ENCODE measurements at places on chromosomes 13 and 19.

DNA sequence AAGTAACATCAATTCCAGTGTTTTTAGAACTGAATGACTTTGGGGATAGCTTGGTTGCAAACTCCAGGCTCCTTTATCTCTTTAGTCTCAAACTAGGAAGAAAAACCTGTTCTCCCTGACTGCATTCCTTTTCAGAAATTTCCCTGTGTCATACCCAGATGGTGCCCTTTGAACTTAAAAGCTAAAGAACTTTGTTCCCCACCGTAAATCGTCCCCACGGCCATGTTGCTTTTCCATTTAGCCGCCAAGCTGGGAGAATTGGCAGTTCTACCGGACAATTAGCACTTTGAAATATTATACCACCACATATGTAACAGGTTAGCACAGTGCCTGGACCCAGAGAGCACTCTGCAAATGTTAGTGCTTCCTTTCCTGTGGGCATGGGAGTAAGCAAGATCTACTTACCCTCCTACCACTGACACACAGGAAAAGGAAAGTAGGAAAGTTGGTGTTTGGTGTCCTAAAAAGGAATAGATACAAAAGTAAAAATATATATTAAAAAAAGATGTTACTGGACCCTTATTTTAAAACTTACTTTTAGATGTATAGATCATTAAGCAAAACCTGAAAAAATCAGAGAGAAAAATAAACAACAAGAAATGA lies 191.9 kb upstream of the MIR17HG start:
- DNase-seq: no peak

- DNase-seq: no peak
Measured at GRCh38 chr19:1416014-1416841, 8.8 kb downstream of the DAZAP1 start.

- DNase-seq: no peak
Measured at GRCh38 chr13:25112695-25113255, 16.8 kb downstream of the PABPC3 start.

DNA sequence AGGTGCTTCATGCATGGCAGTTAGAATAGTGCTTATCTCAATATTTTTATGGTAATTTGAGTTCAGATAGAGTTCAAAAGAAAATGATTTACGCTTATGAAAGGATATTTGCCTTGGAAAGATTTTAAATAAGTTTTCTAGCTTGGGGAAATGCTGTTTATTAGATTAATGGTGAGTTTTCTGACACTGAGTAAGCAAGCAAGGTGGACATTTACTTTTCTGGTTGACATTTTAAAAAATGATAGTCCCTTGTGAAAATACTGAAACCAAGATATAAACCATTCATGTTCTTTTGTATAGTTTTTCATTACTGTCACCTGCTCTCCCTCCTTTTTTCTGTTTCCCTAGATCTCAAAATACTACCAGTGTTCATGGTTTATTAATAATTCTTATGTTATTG lies 1034.8 kb upstream of the SPRY2 start:
- no peak for DNase-seq

GRCh38 chr13:41178040-41178439 lies 16.3 kb downstream of the KBTBD7 start:
- no peak for DNase-seq

DNA sequence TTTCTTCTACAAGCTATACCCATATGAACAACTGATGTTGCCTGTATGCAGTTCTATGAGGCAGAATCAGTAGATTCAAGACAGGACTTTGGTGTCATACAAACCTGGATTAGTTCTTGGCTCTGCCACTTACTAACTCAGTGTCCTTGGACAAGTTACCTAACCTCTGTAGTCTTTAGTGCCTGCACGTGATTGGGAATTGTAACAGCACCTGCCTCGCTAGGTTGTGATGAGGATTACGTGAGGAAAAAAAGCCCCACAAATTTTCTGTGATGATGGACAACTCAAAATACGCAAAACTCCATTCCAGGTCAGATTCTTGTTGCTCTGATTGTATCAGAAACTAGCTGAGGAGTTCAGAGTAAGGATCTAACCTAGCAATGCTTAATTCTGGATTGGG lies 89.3 kb downstream of the LRCH1 start:
- no peak for DNase-seq

GRCh38 chr13:69720278-69720983 lies 387.2 kb upstream of the ATXN8OS start:
- no peak for DNase-seq

DNA sequence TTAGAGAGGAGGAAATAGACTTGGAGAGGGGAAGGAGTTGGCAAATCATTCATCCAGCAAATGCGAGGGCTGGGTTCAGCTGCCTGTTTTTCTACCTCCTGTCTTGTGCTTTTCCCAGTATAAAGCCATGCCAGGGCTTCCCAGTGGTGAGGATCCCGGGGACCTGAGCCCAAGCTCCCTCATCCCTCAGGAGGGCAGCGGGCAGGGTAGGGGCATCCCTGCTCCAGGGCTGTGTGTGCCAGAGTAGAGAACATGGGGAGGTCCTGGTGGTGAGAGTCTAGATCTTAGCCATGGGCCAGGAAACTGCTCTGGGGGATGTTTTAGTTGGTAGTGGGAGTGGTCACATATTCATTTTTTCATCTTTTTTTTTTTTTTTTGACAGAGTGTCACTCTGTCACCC lies 43.6 kb downstream of the GPR12 start:
- DNase-seq: no peak

GRCh38 chr13:91813253-91813652 lies 414.8 kb downstream of the GPC5 start:
- no peak for DNase-seq

DNA sequence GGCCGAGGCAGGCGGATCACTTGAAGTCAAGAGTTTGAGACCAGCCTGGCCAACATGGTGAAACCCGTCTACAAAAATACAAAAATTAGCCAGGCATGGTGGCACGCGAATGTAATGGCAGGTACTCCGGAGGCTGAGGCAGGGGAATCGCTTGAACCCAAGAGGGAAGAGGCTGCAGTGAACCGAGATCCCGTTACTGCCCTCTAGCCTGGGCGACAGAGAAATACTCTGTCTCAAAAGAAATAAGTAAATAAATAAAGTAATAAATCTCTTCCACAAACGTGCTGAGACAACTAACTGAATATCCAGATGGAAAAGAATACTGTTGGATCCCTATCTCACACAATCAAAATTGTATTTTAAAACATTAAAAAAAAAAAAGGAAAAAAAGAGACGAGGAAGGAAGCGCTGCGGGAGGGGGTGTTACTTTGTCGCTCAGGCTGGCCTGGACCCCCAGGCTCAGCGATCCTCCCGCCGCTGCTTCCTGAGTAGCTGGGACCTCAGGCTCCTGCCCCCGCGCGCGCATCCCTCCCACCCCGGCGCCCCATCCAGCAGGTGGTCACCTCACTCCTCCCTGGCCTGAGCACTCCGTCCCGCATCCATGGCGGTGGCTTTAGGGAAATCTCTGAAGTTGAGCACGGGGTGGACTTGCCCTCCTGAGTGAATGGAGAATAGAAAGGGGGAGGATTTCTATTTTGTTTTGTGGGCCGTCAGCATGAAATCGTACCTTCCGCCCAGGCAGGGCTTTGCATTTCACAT lies 628 bp upstream of the ZNF813 start:
- DNase-seq: no peak

GRCh38 chr13:112715210-112715609 lies 25.4 kb downstream of the ATP11A start:
- no peak for DNase-seq

DNA sequence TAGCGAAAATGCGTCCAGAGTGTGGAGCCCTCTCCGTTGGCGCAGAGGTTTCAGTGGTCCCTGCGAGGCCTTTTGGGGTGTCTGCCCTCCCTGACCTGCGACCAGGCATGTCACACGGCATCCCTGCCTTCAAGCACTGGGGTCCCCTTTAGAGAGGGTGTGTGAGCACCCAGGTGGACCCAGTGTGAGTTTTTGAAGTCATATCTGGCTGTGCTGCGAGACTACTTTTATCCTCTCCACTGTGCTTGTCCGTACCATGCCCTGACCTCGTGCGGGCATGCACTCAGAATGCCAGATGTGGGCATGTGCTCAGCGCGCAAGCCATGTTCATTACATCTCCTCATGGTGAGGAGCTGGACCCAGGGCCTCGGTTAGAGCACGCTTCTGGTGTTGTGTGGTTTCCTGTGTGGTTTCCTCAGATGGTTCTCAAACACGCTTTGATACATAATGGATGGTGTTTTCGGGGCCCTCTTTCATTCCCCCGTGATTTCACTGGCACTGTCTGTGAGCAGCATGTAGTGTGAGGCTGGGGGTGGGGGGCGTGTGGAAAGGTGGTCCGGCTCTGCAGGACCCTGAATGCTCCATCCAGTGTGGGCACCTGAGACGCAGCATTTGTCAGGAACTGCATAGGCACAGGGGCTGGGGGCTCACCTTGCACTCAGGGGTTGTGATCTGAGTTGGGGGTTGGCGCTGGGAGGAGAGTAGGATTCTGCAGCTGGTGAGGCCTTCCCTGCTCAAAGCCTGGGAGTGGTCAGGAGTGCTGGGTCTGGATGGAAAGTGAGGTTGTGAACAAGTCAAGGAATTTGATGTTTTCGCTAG lies 2.3 kb downstream of the TFDP1 start:
- DNase-seq: peak; percentile 48

- no peak for DNase-seq
Measured at GRCh38 chr19:9183000-9183399, 4.2 kb downstream of the OR7D2 start.

GRCh38 chr13:40283666-40284065 lies 382.8 kb downstream of the FOXO1 start:
- no peak for DNase-seq

DNA sequence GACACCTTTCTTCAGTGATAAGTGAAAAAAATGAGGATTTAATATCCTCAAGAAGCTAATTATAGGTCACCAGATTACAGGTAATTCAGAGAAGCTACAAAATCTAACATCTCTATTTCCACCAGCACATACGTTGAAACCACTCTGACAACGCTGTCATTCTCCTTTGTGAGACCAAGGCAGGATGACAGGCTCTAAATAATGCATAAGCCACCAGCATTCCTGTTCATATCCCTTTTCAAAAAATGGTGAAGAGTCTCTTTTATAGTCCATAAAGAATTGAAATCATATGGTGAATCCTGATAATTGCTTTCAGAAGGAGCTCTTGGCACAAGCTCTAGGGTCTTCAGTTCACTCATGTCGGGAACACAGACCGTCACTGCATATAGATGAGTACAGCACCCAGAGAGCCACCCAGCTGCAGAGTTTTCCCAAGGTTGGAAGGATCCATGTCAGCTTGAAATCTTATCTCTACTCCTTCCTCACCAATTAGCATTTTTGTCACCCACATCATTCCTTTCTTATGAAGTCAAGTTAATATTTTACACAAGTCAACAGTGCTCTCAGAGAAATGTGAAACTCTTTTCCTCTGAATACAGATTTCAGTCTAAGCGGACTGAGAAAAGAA lies 431.4 kb downstream of the TBC1D4 start:
- no peak for DNase-seq

DNA sequence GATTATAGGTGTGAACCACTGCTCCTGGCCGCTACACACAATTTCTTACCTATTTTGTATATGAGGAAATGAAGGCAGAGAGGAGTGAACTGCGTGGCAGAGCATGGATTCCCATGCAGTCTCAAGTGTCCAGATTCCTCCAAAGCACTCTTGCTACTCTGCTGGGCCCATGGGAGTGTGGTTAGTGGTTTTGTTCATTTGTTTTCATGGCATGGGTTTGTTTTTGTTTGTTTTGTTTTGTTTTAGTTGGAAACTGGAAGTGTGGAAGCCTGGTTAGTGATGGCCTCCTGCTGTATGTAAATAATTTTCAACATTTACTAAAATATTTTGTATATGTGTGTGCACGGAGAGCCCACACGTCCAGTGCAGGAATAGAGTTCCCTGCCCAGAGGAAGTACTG lies 61.3 kb upstream of the LRCH1 start:
- no peak for DNase-seq

DNA sequence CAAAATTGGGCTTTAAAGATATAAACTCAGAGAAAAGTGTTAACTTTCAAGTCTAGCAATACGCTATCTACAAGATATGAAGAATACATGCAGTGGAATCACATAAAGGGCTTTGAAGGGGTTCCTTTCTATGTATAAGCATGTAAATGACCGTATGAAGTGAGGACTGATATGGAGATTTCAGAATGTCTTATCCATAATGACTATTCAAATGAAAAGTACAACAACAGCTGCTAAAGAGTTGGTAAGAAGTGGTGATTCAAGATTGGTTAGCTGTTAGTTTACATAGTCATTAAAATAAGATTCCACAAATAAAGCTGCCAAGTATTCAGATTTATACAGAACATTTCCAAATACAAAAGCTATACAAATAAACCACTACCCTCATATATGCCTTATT lies 153.4 kb upstream of the STARD13 start:
- no peak for DNase-seq

- DNase-seq: no peak
Measured at GRCh38 chr13:65881561-65882155, 1348.5 kb downstream of the PCDH9 start.

- DNase-seq: no peak
Measured at GRCh38 chr13:97285221-97285955, 63.3 kb downstream of the MBNL2 start.

DNA sequence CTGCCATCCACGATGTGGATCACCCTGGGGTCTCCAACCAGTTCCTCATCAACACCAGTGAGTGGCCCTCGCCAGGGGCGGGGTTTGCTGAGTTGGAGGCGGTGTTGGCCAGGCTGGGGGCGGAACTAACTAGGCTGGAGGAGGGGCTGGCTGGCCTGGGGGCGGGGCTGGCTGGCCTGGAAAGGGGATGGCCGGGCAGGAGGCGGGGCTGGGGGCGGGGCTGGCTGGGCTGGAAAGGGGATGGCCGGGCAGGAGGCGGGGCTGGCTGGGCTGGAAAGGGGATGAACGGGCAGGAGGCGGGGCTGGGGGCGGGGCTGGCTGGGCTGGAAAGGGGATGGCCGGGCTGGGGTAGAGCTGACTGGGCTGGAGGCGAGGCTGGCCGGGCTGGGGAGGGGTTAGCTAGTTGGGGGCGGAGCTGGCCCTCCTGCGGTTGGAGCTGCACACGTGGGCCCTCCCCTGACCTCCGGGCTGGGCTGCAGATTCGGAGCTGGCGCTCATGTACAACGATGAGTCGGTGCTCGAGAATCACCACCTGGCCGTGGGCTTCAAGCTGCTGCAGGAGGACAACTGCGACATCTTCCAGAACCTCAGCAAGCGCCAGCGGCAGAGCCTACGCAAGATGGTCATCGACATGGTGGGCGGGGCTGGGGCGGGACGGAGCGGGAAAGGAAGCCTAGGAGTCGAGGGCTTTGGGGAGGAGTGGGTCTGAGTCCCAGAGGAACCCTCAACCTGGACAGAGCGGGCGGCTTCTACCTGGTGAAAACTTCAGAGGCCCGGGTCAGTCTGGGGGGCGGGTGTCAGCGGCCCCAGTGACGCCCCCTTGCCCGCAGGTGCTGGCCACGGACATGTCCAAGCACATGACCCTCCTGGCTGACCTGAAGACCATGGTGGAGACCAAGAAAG lies 41.0 kb downstream of the PDE4A start:
- DNase-seq: peak; percentile 84

DNA sequence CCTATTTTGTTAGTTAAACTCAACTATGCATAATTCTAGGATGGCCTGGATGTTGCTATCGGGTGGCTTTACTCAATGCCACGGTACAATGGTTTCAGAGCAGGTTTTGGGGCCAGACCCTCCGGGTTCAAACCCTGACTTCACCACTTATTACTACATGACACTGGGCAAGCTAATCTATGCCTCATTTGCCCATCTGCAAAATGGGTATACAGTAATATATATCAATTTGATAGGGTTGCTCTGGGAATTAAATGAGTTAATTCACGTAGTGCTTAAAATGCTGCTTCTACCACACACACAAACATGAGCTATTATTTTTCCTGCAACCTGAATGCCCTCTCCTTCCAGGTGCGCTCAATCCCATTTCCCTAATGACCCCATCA lies 839 bp downstream of the ESD start:
- DNase-seq: no peak

- DNase-seq: no peak
Measured at GRCh38 chr13:71830736-71831135, 36.3 kb downstream of the DACH1 start.
